ENCODE measurements at places on chromosomes 1 and 21.

GRCh38 chr1:19096036-19096833 lies 113.8 kb downstream of the UBR4 start:
- no peak for DNase-seq

GRCh38 chr1:236904892-236905741 lies 99.1 kb downstream of the MT1HL1 start:
- no peak for DNase-seq

DNA sequence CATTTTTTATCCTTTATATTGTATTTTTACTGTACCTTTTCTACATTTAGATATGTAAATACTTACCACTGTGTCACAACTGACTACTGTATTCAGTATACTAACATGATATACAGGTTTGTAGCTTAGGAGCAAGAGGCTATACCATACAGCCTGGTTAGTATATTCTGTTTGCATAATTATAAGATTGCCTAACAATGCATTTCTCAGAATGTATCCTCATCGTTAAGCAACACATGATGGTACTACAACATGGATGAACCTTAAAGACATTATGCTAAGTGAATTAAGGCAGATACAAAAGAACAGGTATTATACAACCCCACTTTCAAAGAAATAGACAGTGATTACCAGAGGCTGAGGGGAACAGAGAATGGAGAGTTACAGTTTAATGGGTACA lies 62.7 kb downstream of the RUSC1 start:
- no peak for DNase-seq

DNA sequence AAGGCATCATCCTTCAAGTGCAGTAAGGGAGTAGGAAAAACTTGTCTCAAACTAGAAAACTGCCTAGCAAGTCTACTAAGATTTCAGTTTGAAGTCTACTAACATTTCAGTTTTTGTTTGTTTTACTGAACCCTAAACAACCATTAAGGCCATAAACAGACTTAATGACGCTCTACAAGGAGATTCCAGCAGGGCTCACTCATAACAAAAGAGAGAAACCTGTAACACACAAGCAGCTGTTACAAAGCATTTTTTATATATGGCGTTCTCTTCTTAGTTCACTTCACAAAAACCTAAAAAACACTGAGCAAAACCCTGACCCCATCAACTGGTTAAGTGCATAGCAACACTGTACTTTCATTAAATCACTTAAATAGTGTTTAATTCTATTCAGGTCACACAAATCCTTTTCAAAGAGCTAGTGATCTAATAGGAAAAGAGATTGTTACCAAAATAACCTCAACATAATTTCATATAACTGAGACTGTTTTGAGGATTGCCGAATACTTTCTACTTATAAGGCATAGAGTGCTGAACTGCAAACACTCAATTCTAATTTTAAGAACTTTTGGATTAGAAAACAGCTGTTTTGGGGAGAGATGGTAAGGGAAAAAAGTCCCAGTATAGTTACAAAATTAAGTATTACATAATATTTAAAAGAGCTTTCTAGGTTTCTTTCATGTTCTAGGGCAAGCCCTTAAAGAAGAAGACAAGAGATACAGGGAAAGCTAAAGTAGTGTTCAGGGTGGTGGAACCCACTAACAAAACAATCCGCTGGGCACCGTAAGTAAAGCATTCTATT lies 1.4 kb downstream of the B3GALNT2 start:
- no peak for DNase-seq

GRCh38 chr1:56824938-56825337 lies 5.7 kb upstream of the FYB2 start:
- DNase-seq, result no peak

DNA sequence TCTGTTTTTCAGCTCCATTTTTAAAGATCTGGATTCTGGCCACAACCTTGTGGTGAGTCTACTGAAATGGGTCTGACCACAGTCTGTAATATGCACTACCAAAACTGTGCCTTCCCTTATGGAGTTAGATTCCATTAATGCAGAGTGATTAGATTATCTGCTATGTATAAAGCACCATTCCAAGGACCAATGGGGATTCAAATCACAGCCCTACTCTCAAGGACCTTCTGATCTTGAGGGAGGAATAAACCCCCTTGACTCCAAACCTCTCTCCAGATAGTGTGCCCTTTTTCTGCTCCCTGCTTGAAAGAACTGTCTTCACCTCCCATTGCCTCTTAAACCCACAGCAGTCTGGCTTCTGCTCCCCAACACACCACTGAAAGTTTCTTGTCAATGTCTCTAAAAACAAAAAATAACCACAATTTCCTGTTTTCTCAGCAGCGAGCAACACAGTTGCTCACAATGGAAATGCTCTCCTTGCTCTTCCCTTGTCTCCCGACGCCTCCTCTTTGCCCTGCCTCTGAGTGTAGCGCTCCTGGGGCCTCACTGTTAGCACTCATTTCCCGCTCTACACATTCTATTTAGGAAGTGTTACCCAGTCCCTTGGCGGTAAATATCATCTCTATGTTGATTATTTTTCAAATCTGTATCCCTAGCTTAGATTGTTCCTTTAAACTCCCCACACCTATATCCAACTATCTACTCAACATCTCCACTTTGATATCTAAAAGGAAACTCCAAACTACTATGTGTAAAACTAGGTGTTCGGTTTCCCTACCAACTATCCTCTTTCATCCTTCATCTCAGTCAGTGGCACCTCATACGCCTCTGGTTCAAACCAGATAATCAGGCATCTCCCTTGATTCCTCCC lies 13.6 kb downstream of the PCNX2 start:
- DNase-seq, result no peak

- no peak for DNase-seq
Measured at GRCh38 chr1:168096296-168097165, 40.2 kb downstream of the GPR161 start.

GRCh38 chr1:89842567-89843272 lies 21.9 kb downstream of the LRRC8D start:
- no peak for DNase-seq

GRCh38 chr1:88684482-88685258 lies 597 bp downstream of the PKN2 start:
- DNase-seq, result peak; percentile 85

GRCh38 chr1:8419861-8420260 lies 101.9 kb downstream of the SLC45A1 start:
- no peak for DNase-seq

DNA sequence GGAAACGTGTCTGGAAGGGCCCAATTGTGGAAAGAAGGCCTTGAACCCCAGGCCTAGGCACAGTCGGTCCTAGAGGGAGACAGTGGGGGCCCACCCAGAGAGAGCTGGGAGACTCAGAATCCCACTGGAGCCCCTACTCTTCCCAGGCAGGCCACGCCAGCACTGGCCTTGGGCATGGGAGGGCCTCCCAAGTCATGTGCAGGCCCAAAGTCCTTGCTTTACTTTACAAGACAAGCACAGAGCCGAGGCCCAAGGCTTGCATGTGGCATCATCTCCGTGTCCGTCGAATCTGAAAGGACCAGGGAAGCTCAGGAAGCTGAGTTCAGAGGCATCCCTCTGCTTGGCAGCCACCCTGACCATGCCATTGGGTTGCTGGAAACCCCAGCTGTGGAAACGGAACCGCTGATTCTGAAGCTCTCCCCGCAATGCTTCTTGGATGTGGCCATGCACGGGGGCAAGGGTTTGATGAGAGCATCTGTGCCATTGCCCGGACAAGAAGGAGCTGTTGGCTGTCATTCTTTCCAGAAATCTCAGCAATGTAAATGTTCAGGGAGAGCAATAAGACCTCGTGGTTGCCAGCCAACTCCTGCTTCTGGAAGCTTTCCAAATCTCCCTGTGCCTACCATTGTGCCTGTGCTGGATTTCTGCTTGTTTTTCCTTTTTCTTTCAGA lies 32.8 kb downstream of the ABCG1 start:
- no peak for DNase-seq

DNA sequence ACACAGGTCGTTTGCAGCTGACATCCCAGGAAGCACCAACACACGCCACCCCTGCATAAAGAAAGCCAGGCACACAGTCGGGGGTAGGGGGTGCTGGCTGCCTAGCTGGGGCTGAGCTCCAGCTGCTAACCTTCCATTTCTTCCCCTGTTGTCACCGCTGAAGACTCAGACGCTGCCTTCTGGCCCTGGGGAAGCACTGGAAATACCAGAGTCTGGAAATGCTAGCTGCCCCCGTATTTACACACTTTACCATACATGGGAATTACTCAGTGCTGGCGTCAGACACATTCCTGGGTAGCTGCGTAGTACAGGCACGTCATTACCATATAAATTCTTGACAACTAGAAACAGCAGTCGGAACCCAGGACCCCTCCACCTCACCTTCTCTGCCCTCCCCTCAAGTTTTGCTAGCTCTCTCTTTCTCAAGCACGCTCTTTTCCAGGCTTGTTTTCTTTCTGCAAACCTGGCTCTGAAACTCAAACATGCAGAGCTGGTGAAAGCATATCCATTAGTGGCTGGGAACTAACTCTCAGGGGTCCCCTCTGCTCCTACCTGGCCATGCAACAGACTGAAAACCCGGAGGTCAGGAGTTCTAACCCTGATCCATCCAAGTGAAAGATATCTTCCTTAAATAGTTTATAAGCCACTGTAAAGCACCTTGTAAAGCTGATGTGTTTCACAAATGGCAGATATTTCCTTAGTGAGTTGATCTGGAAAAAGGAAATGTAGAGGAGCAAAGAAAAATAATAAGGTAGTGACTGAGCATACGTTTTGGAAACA lies 3.3 kb downstream of the CSRP1 start:
- peak; percentile 52 for DNase-seq

DNA sequence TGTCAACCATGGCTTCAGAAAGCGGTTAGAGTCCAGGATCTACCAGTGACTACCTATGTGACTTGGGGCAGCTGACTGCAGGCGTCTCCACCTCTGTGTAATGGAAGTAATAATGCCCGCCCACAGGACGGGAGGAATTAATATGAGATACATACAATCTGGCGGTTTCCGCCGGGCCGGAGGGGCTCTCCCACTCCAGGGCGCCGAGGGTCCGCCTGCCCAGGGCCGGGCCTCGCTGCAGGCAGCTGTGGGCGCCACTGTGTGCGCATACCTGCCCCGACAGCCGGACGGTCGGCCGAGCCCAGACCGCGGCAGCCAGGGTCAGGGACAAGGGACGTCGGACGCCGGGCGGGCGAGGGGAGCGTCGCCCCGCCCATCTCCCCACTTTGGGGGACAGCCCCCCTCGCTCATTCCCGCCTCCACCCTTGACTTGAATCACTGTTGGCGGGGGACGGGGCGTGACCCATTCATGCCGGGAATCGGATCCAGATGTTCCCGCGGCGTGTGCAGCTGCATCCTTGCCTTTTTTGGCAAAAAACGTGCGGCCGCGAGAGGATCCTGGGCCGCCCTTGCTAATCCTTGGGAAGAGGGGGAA lies 6.0 kb upstream of the SF3A3 start:
- peak; percentile 85 for DNase-seq

DNA sequence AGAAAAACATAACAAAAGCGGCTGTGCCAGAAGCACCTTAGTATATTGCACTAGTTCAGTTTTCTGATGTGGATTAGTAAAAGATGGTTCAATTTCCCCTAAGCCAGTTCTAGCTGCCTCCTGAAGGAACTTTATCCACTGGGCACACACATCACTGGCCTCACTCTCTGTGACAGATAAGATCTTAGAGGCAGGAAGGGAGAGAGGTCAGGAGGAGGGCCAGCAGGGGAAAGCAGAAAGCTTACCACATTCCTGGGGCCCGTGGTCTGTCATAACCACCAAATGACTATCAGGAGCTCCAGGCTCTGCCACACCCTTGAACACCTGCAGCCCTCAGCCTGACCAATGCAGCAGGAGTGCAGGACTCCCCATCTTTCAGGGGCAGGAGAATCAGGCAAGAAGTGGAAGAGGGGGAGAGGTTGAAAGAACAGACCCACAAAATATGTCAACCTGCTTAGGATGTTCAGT lies 37.8 kb downstream of the LRRC71 start:
- DNase-seq, result no peak

DNA sequence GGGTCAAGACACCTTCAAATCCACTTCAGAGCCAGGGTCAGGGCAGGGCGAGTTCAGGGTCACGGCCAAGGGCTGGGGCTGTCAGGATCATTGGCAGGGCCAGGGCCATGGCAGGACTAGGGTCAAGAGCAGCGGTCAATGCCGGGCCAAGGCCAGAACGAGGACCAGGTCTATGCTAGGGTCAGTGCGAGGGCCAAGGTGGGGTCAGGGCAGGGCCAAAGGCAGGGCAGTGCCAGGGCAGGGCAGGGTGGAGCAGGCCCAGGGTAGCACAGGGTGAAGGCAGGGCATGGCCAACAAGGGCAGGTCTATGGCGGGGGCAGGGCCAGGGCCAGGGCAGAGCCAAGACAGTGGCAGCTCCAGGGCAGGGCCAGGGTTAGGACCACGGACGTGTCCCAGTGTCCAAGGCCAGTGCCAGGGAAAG lies 154.0 kb downstream of the LIPI start:
- no peak for DNase-seq
